ENCODE measurements at places on chromosomes 3 and 15.

DNA sequence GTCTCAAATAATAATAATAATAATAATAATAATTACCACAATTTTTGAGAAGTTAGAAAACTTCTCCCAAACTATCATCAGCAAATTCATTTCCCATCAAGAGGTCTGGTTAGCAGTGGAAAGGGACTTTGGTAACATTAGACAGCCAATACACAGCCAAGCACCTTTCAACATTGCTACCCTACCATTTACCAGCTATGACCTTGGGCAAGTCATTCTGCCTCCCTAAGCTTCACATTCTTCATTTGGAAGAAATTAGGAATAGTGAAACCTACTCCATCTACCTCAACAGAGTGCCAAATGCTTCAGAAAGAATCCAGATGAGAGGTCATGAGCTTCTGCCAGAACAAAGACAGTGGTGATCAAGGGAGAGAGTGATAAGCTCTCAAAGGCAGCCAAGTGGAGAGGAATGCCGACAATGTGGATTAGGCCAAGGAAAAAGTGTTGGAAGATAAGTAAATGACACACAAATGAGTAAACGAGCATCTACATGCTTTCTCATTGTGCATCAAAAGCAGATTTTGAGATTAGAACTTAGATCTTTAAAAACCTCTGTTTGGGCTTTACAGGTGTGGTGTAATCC lies 42.9 kb upstream of the LPP start:
- no peak for DNase-seq

GRCh38 chr15:33190539-33190938 lies 4.0 kb downstream of the FMN1 start:
- DNase-seq, result no peak

GRCh38 chr15:31091481-31091880 lies 10.0 kb downstream of the TRPM1 start:
- no peak for DNase-seq

DNA sequence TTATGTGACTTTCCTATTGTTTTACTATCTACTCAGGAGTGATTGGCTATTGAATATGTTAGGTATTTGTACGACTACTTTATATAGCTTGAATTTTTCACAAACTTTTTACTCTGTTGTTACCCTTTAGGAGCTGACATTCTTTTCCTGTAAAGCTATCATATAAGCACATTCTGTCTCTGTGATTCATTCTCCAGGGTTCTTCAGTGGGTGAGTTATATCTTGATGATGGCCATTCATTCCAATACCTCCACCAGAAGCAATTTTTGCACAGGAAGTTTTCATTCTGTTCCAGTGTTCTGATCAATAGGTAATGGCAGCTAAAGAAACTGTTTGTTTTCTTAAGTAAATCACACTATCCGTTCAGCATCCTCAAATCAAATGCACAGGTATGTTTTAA lies 10.1 kb upstream of the CAPN3 start:
- no peak for DNase-seq

GRCh38 chr3:65279225-65279782 lies 591.5 kb upstream of the ADAMTS9 start:
- no peak for DNase-seq

- DNase-seq, result no peak
Measured at GRCh38 chr15:31270767-31271166, 55.9 kb upstream of the KLF13 start.

- peak; percentile 44 for DNase-seq
Measured at GRCh38 chr15:73927476-73928240, 1.4 kb downstream of the LOXL1 start.

DNA sequence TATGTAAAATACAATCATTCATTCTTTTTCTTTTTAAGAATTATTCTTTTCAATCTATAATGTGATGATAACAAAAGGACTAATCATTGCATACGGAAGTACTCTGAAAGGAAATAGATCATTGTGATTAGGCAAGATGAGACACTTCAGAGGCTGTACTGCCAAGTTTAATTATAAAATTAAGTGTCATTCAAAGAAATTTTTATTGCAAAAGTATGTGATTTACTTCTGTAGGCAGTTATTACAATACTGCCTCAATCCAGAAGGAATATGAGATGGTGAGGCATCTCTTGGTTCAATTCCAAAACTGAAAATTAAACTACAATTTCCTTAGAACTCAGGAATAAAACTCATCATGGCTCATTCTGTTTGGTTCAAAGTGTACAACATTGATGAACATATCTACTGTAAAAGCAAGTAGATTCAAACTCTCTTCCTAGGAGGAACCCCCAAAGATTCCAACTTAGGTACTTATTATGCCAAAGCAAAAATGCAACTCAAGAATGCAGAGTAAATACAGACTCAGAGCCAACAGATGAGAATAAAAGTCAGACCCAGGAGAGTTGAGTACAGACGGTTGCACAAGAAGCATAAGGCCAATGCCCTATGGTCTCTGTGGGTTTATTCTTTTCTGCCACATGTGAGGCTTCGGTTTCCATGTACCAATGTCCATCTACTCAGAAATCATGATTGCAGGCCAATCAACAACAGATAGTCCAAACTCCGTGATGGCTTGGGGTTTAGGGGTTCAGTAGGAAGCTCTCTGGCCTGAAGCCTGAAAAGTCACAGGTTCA lies 118.5 kb upstream of the WNT5A start:
- no peak for DNase-seq

DNA sequence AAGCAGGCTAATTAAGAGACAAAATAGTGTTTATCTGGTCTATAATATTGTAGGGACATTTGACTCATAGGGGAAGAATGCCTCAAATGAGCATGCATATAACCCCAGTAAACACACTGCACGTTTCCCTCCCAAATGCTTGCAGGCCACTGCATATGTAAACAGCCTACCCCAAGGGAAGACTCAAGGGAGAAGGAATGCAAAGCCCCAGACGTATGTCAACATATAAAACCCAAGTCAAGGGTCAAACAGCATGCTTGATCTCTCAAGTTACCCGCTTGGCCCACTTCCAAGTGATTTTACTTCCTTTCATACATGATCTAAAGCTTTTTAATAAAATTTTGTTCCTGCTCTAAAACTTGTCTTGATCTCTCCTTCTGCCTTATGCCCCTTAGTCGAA lies 1090.0 kb downstream of the OTOL1 start:
- DNase-seq, result no peak

GRCh38 chr3:72950801-72951200 lies 45.8 kb upstream of the PPP4R2 start:
- DNase-seq, result no peak

- no peak for DNase-seq
Measured at GRCh38 chr3:51547274-51547673, 8.8 kb downstream of the RAD54L2 start.

DNA sequence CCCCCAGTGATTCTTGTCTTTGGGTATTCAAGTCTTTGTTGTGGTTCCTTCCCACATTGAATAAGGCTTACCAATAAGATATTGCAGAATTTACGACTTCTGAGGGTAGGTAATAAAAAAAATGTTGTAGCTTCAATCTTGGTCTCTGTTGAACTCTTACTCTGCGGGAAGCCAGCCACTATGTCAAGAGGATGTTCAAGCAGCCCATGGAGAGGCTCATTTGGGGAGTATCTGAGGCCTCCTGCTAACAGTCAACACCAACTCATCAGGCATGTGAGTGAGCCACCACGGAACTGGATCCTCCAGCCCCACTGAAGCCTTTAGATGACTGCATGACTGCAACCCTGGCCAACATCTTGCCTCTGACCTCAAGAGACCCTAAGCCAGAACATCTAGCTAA lies 3.2 kb upstream of the TBC1D23 start:
- DNase-seq, result no peak

DNA sequence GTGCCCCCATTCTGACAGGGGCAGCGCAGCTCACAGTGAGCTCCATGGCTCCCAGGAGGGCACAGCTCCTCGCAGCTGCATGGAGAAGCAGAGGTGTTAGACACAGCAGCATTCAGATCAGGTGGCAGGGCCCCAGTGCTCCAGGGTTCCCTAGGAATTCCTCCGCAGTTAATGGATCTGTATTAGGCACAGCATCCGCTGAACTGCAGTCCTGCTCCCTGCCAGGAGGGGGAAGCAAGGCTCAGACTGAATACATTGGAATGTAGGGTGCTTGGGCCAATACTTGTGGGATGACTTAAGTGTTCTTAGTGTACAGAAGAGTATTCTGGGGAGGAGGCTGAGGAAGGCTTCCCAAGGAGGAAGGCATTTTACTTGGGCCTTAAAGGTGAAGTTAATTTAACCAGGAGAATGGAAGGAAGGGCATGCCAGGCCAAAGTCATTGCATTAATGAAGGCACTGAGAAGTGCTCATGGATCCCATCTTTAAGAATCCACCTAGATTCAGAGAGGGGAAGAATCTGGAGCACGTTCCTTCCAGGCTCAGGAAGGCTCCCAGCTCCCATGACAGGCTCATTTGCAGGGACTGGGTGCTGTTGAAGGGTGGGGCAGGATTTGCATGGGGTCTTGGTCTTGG lies 111.6 kb downstream of the RAB11A start:
- no peak for DNase-seq

- no peak for DNase-seq
Measured at GRCh38 chr3:173708191-173708590, 310.6 kb downstream of the NLGN1 start.

DNA sequence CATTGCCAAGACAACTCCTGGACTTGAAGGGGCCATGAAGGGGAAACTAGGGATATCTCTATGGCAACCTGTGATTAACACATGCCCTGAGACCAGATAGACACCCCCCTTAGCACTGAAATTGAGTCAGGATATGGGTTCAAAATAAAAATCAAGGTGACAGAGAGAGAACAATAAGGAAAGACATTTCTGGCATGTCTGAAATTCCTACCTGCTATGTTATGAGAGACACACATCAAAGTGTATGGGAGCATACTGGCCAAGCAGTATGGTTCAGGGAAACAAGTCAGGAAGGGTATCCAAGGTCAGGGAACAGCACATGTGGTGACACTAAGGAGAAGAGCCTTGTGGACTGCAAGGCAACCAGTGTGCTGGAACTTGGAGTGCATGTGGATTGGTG lies 388.7 kb downstream of the SHQ1 start:
- DNase-seq, result no peak

GRCh38 chr3:187072102-187072501 lies 67.2 kb downstream of the RPL39L start:
- DNase-seq, result no peak

DNA sequence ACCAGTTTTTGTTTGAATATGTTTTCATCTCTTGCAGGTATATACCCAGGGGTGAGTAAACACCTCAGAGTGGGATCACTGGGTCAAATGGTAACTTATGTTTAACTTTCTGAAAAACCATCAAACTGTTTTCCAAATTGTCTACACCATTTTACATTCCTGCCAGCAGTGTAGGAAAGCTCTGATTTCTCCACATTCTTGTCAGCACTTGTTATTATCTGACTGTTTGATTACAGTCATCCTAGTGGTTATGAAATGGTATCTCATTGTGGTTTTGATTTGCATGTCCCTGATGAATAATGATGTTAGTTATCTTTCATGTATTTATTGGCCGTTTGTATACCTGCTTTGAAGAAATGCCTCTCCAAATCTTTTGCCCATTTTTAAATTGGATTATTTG lies 13.8 kb downstream of the FSD2 start:
- no peak for DNase-seq

DNA sequence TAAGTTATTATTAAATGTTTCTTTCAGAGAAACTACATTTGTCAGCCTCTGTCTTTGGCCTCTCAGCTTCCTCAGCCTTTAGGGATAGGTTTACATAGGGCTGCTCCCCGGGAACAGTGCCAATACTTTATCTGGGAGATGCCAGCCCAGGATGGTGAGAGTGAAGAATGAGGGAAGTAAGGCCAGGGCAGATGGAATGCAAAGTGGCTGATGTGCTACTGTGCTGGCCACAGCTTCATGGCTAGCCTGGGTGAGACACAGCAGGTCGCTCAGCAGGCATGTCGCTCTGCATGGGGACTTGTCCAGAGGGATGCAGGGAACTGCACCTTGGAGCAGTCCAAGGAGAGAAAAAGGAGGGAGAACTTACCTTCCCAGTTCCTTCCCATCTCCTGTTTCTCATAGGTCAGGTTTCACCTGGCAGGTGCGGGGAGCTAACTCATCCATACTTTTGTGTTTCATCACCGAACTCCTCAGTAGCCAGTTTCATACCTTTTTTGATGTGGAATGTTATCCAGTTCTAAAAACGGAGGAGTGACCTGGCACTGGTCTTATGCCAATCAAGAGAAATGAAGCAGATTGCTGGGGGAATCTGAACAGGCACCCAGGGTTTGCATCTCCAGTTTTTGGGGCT lies 30.9 kb upstream of the C15orf39 start:
- no peak for DNase-seq

DNA sequence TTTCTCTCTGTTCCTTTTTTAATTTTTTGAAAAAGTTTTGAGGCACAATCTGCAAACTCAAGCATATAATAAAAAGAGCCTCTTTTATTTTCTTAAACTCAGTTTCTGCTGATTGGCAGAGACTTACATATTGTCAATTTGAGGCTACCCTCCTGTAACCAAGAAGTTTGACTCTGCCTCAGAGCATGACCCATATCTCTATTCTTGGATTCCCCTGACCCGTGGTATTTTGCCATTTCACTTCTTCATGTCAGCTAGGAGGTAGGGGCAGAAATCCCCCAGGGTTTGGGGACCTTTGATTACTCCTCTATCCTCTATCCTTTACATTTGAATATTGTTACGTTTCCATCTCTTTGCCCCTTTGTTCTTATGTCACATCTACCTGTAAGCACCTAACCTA lies 479.1 kb upstream of the ALCAM start:
- no peak for DNase-seq

- DNase-seq, result peak; percentile 69
Measured at GRCh38 chr15:37594417-37594816, 340.0 kb upstream of the TMCO5A start.

- no peak for DNase-seq
Measured at GRCh38 chr15:37131621-37132020, 31.3 kb upstream of the MEIS2 start.
